ENCODE measurements at places on chromosomes 5 and 9.

DNA sequence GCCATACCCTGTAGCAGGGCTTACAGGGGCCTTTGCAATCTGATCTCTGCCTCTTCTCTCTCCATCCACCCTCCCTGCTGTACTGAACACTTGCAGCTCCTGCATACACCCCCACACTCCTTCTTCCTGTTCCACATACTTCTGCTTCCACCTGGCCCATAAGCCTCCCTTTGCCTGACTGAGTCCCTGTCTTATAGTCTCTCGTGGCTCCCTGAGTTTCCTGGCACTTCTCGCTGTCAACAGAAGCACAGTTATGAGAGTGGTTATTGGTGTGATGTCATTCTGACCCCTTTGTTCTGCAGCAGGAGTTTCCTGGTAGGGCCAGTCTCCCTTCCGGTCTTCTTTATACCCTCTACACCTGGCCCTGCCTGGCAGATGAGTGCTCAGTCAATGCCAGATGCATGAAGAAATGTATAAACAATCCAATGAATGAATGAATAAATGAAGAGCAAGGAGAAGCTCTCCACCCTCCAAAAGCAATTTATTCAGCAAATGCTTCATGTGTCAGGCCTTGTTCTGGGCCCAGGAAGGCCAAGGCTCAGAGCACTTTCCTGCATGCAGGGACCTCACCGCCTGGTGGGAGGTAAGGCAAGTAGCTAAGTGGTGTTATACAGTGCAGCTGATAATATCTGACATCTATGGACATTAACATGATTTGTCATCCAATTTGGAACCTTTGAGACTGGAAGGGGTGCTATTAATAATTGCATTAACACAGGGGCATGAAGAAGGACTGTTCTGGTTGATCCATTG is 20.5 kb upstream of the CSF1R start:
- no peak for DNase-seq

DNA sequence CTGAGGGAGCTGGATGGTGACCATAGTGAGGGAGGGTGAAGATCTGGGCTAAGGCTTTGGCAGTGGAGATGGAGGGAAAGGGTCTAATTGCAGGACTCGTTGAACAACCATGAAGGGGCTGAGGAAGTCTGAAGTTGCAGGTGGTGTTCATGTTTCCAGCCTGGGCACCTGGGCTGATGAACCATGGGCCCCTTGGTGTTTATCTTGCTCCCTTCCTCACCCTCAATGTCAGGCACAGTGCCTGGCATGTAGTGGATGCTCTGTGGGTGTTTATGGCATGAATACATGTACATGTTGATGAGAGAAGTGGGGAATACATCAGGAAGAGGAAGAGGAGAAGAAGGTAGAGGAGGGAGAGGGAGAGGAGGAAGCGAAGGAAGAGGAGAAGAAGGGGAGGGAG is 31.3 kb upstream of the COL15A1 start:
- no peak for DNase-seq

GRCh38 chr9:27589462-27589861 is 16.2 kb upstream of the C9orf72 start:
- no peak for DNase-seq

DNA sequence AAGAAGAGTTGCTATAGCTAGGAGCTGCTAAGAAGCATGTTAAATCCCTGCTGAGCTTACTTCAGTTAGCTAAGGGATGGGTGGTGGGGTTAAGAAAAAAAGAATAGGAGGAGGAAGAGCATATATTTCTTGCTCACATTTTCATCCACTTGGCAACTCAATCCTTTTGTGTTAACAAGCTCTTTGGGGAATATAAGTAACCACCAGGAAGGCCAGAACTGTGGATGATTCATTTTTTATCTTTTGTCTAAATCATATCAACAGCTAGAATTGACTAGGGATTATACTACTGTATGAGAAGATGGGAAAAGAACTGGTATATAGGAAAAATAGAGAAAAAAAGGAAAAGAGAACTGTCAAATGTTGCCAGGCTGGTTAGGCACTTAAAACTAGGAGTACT is 555.3 kb upstream of the ARRDC3 start:
- DNase-seq: no peak

- no peak for DNase-seq
Observed at GRCh38 chr5:31706186-31706585, 67.3 kb downstream of the PDZD2 start.

Data from activated CD4-positive, alpha-beta T cell treated with anti-CD3 and anti-CD28 coated beads for 36 hours (primary cell).